ENCODE measurements at places on chromosomes 1 and 21.

DNA sequence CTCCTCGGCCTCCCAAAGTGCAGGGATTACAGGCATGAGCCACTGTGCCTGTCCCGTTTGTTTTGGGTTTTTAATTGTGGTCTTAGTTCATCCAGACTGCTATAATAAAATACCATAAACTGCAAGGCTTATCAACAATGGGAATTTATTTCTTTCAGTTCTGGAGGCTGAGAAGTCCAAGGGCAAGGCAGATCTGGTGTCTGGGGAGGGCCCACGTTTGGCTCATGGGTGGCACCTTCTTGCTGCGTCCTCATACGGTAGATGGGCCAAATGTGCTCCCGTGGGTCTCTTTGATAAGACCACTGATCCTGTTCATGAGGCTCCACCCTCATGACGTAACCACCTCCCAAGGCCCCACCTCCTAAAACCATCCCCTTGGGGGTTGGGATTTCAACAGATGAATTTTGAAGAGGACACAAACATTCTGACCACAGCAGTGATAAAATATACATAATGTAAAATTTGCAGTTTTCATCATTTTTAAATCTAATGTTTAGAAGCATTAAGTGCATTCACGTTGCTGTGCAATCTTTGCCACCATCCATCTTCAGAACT, 133.4 kb upstream of the ERRFI1 start:
- no peak for DNase-seq

DNA sequence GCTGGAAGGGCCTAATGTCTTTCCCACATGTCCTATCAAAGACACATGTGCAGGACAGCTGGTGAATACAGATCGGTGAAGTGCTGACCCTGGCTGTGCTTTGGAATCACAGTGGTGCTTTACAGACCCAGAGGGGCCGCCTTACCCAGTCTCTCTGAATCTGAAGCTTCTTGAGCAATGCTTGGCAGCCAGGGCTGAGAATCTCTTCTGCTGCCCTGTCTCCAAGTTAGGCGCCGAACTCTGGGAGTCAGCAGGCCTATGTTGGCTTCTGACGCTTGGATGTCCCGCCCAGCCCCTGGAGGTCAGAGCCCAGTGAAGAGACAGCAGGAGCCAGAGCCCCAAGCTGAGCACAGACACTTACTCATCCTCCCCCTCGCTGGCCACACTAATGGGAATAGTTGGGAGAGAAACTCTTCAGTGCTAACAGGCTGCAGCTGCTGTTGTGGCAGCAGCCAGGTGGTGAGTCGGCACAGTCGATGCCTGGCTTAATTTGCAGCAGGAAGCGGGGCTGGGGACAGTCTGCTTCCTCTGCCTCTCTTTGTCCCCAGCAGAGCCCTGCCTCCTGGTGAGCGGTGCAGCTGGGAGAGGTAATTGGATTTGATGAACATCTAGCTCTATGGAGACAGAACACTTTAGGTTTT, 68.1 kb downstream of the URB2 start:
- no peak for DNase-seq

- no peak for DNase-seq
Observed at GRCh38 chr1:1114431-1114830, 1.5 kb downstream of the C1orf159 start.

DNA sequence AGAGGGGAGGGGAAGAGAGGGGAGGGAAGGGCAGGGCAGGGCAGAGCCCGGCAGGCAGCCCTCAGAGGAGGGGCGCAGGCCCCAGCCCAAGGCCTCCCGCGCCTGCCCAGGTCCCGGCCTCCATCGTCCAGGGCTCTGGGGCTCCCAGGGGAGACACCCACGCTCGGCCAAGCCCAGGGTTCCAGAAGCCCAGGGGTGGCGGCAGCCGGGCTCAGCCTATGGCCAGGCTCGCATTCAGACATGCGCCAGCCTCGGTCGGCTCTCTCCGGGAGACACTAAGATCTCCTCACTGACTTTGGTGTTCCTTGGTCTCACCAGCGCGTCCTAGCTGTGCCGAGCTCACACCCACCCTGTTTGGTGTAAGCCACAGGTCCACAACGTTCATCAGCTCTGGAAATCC, 7.1 kb upstream of the ANKRD65 start:
- DNase-seq = no peak

DNA sequence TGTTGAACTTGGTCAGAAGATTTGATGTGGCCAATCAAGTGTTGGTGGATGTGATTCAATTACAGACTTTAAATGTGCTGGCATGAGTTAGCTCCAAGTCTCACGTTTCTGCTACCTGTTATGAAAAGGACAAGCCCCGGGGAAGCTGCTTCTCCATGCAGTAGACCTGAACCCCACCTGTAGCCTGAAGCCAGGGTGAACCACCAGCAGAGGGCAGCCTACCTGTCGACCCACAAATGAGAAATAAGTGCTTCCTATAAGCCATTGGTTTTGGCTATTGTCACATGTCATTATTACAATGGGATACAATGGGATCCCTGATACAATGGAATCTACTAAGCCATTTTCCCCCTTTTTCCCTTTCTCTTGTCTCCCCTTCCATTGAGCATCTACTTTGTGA, 230.2 kb downstream of the PRDM2 start:
- peak; percentile 33 for DNase-seq

GRCh38 chr1:47631411-47631995, 193.7 kb downstream of the FOXD2 start:
- DNase-seq = no peak

DNA sequence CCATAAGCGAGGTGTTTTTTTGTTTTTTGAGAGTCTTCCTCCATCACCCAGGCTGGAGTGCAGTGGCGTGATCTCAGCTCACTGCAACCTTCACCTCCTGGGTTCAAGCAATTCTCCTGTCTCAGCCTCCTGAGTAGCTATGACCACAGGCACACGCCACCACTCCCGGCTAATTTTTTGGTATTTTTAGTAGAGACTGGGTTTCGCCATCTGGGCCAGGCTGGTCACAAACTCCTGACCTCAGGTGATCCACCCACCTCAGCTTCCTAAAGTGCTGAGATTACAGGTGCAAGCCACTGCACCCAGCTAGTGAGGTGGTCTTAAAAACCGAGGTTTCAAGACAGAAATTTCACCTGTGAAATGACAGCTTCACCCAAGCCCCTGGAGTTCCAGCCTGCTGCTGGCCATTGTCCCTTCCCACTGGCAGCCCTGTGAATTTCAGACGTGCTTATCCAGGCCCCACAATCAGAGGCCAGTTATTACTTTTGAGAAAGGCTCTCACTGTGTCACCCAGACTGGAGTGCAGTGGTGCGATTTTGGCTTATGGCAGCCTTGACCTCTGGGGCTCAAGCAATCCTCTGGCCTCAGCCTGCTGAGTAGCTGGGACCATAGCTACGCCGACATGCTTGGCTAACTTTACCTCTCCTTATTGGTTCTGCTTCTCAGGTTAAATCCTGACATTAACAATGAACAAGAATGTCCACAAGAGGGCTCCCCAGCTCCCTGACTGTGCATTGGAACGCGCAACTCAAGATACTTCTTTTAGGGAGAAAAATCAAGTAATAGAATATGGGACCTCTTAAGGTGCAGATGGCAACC, 19.4 kb downstream of the ENO1 start:
- DNase-seq = peak; percentile 74

Data from activated CD8-positive, alpha-beta T cell treated with anti-CD3 and anti-CD28 coated beads, Interleukin-2, amount 10 ng/mL, durations not matched to agents 7 days and 5 days (primary cell).